ENCODE measurements at places on chromosomes 12 and 14.

GRCh38 chr14:23376482-23377197 is at the start of gene CMTM5:
TSS of gene CMTM5 (plus strand) at chr14:23377046. CDS start at chr14:23377252, 206 bp downstream.
- DNase-seq, result no peak

- DNase-seq, result no peak
These were observed 10.8 kb downstream of the CRACR2A start for GRCh38 chr12:3741882-3742672.

- no peak for DNase-seq
These were observed 35.2 kb downstream of the RILPL1 start for GRCh38 chr12:123498126-123498825.

DNA sequence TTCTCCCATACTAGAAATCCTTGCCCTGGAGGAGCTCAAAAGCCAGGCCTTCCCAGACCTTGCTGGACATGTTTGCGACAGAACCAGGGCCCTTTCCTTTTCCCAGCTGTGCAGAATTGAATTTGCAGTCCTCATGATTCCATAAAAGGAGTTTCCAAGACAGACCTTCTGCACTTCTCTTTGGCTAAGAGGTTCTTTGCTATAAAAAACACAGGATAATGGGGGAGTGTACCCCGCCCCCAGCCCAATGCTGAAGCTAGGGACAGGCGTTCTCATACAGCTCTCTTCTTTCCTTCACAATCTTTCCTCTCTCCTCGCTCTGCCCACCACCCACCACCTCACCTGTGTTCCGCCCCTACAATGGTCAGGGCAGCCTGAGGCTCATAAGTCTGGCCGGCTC is 172.3 kb upstream of the FKBP4 start:
- DNase-seq, result no peak

DNA sequence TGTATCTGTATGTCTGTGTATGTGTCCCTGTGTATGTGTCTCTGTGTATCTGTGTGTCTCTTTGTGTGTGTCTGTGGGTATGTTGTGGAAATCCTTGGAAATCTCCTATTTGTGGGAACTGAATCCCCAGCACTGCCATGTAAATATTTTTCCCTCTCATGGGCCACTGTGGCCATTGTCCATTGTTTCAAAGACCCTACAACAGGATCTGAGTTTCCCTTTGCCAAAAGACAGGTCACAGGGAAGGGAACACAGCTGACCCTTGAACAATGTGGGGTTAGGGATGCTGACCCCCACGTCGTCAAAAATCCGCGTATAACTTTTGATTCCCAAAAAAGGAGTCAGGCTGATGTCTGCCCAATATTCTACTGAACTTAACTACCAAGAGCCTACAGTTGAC is 22.5 kb upstream of the BCL2L14 start:
- DNase-seq, result no peak

GRCh38 chr12:52873513-52873831 is 24.7 kb upstream of the KRT78 start:
- DNase-seq, result no peak
